ENCODE measurements at places on chromosomes 2 and 18.

GRCh38 chr2:56753182-56753581 is 569.4 kb downstream of the CCDC85A start:
- DNase-seq = no peak

GRCh38 chr2:118056165-118056534 is 32.1 kb upstream of the INSIG2 start:
- DNase-seq = no peak

GRCh38 chr2:29650631-29651097 is 270.7 kb downstream of the ALK start:
- DNase-seq = no peak

DNA sequence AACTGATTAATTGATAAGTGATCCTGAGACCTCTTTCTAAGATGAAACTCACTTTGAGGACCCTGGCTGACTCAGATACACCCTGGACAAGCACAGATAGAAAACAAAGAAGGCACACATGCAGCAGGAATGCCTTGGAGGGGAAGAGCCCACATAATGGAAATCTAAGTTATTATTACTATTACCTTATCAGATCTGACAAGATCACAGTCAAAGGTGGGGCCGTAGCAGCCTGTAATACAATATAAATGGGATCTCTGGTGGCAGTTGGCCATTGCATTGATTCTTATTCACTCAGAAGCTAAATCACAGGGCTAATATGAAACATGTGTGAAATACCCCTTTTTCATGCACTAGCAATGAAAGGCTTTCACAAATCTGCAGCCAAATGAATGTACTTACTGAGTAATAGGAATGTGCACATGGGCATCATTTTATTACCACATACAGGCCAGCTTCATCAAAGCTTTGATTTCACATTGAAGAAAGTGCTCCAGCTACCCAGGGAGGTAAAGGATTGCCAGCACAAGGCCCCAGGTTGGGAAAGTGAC is 84.0 kb downstream of the ZBTB7C start:
- no peak for DNase-seq

- no peak for DNase-seq
Observed at GRCh38 chr18:54247511-54248175, 21.7 kb upstream of the POLI start.

Measured in activated CD4-positive, alpha-beta T cell treated with anti-CD3 and anti-CD28 coated beads, Interleukin-2, amount 10 ng/mL, durations not matched to agents 7 days and 5 days (primary cell).